Left ventricle myocardium superior (tissue), 1 donor: ENCODE measurements at places on chromosomes 13 and 19. TPM values are rescaled to one million over a fixed set of nuclear protein-coding genes. Genes with fewer than 3 reads are reported as not detected.

The MBD3L2 gene
- total RNA-seq, result not detected

The EXOC3L2 gene
- total RNA-seq, result 0.94 TPM

The ZNF578 gene
- total RNA-seq, result 2.2 TPM

The IFT88 gene
- total RNA-seq, result 5.8 TPM

The NTF4 gene
- total RNA-seq, result not detected

The FPR3 gene
- 5.0 TPM for total RNA-seq

The YIF1B gene
- total RNA-seq, result 33.8 TPM

The FOSB gene
- 0.79 TPM for total RNA-seq

The ZNF729 gene
- total RNA-seq, result not detected

The ZNF850 gene
- 5.6 TPM for total RNA-seq

The CEACAM3 gene
- total RNA-seq, result 0.32 TPM

The TGDS gene
- total RNA-seq, result 4.6 TPM

The PEAK3 gene
- 0.87 TPM for total RNA-seq

The HSH2D gene
- 0.37 TPM for total RNA-seq

The MEIS3 gene
- 3.4 TPM for total RNA-seq

The ATXN8OS gene
- not detected for total RNA-seq

The TNFAIP8L1 gene
- total RNA-seq, result 4.8 TPM

The CDC42EP5 gene
- total RNA-seq, result 11.0 TPM

The PROZ gene
- total RNA-seq, result not detected

The IZUMO2 gene
- total RNA-seq, result not detected

The RFPL4AL1 gene
- not detected for total RNA-seq

The RNF225 gene
- total RNA-seq, result not detected

The MTUS2 gene
- 126 TPM for total RNA-seq

The FUT6 gene
- total RNA-seq, result not detected

The KCNC3 gene
- total RNA-seq, result 2.5 TPM

The SIGLEC12 gene
- not detected for total RNA-seq

The DCT gene
- total RNA-seq, result 0.12 TPM
